ENCODE measurements at places on chromosomes 2 and 18.
A peak's percentile ranks its signal among the peaks of the same experiment; 100 is the strongest.

DNA sequence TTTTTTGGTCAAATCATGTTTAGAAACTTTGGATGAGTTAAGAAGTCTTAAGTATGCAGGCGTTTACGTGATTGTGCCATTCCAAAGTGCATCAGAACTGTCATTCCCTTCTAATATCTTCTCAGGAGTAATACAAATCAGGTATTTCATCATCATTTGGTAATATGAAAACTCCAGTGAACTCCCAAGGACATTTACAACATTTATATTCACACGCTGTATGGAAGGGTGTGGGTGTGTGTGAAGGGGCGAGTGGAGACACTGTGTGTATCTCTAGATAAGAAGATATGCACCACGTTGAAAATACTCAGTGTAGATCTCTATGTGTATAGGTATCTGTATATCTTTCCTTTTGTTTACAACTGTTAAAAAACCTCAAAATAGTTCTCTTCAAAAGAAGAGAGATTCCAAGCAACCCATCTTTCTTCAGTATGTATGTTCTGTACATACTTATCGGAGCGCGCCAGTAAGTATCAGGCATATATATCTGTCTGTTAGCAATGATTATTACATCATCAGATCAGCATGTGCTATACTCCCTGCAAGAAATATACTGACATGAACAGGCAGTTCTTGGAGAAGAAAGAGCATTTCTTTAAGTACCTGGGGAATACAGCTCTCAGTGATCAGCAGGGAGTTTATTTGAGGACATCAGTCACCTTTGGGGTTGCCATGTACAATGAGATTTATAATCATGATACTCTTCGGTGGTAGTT, 29.3 kb downstream of the COX7A2L start:
- no peak for DNase-seq

GRCh38 chr2:113891265-113891959, 1.5 kb downstream of the ACTR3 start:
- DNase-seq = peak; percentile 16

GRCh38 chr18:79299272-79299671, 96.5 kb upstream of the NFATC1 start:
- DNase-seq = no peak

DNA sequence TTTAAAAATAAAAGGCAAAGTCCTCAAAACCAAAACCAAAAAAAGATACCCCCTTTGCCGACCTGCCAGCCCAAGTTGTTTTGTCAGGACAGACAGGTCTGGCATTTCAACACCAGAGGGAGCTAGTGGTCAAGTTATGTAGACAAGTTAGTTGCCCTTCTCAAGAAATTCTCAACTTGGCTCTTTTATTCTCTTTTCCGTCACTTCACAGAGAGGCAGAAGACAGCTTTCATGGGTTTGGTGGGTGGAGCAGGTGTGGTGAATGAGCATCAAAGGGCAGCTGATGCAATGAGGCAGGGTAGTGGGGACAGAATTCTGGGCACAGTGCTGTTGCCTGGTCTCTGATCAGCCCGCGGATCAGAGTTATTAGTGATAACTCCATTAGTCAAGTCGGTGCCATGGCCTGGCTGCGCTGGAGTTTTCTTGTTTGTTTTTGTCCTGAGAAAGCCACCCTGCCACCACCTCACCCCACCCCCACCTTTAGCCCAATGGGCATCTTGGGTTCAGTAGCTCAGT, 303.7 kb upstream of the EPAS1 start:
- peak; percentile 57 for DNase-seq

DNA sequence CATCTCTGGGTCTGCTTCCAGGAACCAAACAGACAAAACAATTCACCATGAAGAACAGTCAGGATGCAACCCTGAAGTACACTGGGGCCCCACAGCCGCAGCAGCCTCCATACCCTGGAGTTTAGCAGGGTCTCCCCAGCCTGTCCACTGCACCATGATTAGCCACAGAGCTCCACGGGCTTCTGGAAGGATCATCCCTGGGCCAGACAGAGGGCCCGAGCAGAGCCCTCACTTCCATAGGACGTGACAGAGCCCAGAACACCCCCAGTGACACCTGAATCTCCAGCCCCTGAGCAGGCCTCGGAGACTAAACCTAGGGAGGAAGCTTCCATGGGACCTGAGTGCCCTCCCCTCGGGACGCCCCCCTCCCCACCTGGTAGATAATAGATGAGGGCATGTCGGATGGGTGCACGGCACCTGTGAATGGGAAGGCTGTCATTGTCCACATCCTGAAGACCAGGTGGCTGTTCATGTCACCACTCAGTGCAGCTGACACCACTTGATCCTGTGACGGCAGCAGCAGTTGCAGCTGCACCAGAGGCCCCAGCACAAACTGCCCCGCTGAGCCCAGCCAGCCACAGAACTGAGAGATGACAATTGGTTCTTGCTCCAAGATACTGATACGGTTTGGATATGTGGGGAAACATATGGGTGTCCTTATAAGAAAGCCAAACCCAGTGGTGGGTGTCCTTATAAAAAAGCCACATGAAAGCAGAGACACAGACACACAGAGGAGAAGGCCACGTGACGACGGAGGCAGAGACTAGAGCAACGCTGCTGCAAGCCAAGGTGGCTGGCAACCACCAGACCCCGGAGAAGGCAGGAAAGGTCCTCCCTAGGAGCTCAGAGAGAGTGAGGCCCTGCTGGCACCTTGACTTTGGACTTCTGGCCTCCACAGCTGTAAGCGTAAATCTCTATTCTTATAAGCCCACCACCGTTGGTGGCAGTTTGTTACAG, 23.2 kb downstream of the KIF1A start:
- no peak for DNase-seq

DNA sequence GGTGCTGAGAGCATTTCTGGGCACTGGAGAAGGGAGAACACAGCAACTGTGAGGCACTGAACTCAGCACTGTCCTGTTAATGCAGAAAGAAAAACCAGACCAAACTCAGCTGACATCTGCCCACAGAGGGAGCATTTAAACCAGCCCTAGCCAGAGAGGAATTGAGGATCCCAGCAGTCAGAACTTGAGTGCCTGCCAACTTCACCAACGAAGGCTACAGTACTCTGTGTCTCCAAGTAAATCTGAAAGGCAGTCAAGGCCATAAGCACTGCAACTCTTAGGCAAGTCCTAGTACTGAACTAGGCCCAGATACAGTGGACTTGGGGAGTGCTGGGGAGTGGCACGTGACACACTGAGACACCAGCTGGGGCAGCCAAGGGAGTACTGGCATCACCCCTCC, 176.2 kb upstream of the ZC3H15 start:
- DNase-seq = no peak

GRCh38 chr2:109527079-109527478, 86.7 kb downstream of the SEPTIN10 start:
- no peak for DNase-seq

GRCh38 chr2:134287323-134287722, 33.5 kb downstream of the MGAT5 start:
- DNase-seq = no peak

DNA sequence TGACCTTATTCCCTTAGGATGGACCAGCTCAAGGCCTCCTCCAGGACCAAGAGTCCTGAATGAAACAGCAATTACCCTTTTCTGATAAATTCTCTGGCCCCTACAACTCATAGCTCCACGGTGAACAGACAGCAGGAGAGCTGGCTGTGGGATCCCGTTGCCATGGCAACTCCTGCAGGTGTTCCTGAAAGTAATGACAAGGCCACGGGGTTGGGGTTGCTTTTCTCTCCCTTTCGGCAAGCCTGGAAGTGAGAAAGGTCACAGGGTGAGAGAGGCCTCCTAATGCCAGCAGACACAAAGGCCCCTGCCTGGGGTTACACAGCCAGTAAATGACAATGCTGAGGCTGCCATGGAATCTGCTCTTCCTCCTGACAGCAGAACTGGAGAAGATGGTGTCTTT, 403.0 kb downstream of the NBAS start:
- DNase-seq = no peak

- DNase-seq = no peak
Measured at GRCh38 chr18:31774477-31774785, 13.8 kb upstream of the SLC25A52 start.

- DNase-seq = no peak
Measured at GRCh38 chr18:13889671-13890070, 25.7 kb downstream of the MC2R start.

GRCh38 chr2:24429197-24430074, 61.6 kb upstream of the NCOA1 start:
- no peak for DNase-seq

DNA sequence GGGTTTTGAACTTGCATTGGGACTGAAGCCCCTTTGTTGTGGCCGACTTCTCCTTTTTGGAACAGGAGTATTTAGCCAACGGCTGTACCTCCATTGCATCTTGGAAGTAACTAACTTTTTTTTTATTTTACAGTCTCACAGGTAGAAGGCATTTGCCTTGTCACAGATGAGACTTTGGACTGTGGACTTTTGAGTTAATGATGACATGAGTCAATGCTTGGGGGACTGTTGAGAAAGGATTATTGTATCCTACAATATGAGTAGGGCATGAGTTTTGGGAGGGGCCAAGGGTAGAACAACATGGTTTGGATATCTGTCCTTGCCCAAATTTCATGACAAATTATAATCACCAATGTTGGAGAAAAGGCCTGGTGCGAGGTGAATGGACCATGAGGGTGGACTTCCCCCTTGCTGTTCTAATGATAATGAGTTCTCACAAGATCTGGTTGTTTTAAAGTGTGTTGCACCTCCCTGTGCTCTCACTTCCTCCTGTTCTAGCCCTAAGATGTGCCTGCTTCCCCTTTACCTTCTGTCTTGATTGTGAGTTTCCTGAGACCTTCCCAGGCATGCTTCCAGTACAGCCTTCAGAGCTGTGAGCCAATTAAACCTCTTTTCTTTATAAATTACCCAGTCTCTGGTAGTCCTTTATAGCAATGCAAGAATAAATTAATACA, 1269.4 kb upstream of the CHAC2 start:
- no peak for DNase-seq

DNA sequence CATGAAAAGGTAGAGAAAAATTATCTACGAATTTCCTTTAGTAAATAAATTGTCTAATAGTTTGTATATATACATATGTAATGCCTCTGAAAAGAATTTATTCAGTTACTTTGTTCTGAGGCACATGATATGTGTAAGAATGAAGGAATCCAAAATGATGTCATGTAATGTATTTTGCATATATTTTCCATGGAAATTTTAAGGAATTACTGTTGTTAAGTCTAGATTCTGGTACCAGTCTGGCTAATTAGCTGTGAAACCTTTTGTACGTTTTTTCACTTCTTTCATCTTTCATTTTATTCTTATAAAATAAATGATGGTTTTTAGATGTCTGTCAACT, 12.3 kb downstream of the YIPF4 start:
- DNase-seq = no peak

DNA sequence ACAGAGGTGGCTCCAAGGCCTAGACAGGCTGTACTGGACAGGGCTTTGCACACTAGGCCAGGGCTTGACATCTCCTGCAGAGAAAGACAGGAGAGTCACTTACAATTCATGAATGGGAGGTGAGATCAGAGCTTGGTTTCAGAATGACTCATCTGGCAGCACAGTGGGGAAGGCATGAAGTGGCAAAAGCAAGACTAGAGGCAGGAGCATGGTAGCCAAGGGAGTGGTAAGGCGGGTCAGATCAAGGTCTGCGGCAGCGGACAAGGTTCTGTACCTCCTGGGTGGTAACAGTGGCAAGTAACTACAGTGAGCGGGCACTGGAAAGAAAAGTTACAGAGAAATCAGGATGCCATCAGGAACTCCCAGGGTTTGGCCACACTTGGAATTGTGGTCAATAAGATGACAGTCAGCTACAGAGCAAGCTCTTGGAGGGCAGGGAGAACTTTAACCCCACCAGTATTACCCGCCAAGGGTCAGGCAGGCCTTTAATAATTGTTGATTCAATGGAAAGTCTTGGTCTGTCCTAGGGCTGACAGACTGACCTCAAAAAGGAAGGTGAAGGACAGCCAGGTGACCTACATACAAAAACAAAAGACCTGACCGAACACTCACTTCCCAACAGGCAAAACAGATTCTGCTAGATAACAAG, 5.7 kb downstream of the MCFD2 start:
- peak; percentile 65 for DNase-seq

- DNase-seq = no peak
Measured at GRCh38 chr2:19855542-19856431, 46.0 kb downstream of the TTC32 start.

DNA sequence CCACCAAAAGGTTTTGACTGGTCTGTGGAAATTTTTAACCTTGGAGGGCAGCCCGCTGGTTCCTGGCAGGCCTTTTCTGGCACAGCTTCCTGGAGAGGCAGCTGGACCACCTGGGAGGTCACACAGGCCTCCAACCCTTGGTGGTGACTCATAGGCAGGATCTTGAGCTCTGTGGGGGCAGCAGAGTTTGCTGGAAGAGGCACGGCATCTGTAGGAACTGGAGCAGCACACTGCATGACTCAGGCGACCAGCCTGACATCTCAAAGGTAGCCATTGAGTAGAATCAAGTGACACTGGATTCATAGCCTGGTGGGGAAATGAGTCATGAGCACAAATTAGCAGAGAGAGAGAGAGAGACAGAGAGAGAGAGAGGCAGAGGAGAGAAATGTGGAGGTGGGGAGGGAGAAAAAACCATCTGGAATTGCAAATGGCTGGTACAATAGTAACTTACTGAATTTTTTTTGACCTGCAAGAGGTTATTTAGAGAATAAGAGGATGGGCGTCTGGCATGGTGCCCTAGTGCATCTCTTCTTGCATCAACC, 57.4 kb downstream of the TRPM8 start:
- DNase-seq = peak; percentile 82

DNA sequence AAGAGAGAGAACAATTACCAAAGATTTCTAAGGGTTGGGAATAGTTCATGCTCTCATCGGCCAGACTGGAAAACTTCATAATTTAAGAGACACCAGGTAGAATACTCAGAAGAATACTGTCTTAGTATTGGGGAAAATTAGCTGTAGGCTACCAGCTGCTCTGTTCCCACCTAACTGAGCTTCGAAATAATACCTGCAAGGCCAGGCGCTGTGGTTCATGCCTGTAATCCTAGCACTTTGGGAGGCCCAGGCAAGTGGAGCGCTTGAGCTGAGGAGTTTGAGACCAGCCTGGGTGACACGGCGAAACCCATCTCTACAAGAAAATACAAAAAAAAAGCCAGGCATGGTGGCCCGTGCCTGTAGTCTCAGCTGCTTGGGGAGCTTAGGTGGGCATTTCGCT, 35.8 kb downstream of the MAP4K3 start:
- no peak for DNase-seq

GRCh38 chr18:7436166-7436565, 130.9 kb upstream of the PTPRM start:
- no peak for DNase-seq

DNA sequence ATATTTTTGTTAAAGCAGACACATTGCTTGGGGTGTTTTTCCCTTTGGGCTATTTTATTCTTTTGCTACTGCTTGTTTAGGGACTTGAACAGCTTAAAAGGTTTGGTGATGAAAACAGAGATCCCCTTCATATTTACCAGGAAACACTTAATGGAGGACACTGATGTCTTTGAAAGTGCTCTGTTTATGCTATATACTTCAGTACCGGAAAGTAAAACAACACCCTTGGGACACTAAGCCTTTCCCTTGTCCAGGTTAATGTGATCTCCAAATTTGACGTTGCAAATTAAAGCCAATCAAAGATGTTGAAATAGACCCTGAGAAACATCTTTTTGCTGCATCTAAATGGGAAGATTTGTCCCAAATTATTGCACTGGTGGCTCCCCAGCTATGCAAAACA, 564.6 kb upstream of the PKDCC start:
- DNase-seq = no peak

GRCh38 chr2:26560892-26561291, 80.3 kb downstream of the CIB4 start:
- no peak for DNase-seq

All from hepatic stellate cell (primary cell).